Stimulated activated CD8-positive, alpha-beta memory T cell treated with anti-CD3 and anti-CD28 coated beads, Interleukin-4, amount 100 ng/mL, for 1 hour (primary cell): ENCODE measurements at places on chromosomes 11 and 22.

DNA sequence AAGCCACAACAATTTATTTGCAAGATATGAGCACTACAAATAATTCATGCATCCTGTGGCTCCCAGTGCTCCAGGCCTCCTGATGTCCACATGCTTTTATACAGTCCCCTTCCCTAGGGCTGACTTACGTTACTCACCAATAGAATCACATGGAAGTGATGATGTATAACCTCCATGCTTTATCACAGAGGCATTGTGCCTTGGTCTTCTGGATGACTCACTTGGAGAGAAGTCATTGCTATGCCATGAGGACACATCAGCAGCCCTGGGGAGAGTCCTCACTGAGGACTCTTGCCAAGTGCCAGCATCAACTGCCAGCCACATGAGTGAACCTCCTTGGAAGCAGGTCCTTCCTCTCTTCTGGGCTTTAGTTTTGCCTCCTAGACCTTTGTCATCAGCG is 22.0 kb upstream of the IGSF9B start:
- DNase-seq, result no peak

DNA sequence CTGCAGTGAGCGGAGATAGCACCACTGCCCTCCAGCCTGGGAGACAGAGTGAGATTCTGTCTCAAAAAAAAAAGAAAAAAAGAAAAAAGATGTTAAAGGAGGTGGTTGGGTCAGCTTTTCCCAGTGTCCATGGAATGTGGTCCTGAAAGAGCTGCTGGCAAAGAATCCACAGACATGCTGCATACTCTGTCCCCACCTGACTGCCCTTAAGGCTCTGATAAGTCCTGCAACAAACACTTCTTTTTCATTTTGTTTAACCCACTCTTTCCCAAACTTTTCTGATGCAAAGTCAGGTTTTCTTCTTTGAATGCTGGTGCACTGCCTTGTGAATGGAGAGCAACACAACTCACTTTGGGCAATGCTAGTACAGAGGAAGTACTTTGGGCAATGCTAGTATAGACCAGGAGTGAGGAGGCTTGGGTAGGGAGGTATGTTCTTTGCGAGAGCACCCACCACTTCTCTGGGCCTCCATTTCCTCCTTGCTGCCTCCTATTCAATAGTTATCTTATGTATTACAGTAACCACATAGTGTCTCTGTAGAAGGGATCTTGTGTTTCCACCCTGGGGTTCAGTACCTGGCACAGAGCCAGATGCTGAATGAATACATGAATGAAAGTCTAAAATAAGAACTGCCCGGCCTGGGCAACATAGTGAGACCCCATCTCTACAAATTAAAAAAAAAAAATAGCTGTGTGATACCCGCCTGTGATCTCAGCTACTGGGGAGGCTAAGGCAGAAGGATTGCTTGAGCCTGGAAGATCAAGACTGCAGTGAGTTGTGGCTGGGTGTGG is 18.9 kb downstream of the LIF start:
- no peak for DNase-seq

DNA sequence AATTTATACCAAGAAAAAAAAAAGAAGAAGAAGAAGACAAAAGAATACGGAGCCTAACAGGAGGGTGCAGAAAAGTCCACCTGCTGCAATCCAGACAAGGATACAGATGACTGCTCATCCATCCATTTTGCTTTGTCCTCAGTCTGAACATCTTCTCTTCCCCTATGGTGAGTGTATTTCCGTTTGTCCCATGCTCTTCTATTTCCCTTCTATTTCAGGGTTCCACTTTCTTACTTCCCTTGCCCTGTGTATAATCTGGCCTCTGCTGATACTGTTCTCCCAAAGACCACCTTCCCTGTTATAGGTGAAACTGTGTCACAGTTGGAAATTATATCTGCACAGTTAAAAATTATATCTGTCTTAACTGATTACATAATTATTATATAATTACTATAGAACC is 48.7 kb upstream of the USP47 start:
- no peak for DNase-seq

GRCh38 chr22:44885806-44886360 is 123.9 kb downstream of the PHF21B start:
- DNase-seq, result no peak

DNA sequence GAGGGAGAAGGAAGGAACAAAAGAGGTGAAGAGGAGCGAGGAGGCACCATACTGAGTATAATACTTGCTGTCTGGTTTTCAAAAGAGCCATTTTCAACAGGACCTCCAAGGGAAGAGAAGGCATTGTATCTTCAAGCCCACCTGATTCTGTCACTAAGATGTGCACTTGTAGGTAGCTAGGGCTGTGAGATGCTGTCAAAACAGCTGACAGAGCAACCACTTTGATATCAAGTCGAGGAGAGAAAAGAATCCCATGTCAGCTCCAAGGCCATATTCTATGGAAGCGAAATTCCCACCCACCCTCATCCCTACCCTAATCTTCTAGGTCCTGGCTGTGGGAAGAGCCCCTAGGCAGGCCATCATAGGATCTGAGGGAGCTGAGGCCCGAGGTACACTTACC is 70.9 kb upstream of the PRDM11 start:
- no peak for DNase-seq

DNA sequence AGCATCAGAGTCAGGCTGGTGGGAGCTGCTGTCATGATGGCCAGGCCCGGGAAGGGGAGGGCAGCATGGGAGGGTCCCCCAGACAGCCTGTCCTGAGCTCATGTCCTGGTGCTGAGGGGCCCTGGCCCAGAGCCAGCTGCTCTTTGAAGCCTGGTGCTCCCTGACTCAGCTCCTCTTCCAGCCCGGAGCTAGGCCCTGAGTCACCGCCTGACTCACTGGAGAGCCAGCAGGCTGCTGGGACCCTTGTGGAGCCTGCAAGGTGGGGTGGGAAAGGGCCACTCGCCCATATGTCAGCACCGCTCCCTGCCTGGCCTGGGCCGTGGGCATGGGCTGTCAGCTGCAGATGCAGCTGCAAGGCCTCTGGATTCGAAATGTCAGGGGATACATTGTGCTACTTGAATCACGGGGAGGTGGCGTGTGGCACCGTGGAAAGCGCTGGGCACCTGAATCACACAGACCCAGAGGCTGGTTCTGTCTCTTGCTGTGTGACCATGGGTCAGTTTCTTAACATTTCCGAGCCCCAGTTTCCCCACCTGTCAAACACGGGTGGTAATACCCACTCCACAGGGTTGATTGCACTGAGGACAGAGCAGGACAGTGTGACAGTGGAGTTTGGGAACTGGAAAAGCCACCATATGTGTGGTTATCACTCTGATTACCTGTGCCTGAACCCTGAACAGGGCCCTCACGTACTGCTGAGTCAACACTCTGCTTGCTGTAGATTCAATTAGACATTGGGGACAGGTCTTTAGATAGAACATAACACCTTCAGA is 4.4 kb downstream of the CACNA1I start:
- no peak for DNase-seq

DNA sequence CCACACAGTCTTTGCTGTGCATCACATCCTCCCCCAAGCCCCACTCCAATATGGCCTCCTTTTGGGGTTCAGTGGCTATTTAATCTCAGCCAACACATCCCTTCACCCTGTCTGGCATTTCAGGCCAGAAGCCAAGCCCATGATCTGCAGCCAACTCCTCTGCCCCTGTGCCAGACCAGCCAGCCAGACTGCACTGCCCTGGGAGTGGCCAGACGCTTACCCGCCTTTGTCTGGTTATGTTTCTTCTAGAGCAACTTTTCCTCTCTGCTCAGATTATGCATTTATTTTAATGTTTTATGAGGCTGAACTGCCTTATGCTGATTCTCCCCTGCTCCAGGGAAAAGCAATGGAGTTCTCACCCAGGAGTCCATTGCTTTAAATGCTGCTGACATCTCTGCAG is 206.7 kb upstream of the TBCEL start:
- DNase-seq, result no peak

GRCh38 chr22:47062126-47062525 is 299.7 kb downstream of the TBC1D22A start:
- no peak for DNase-seq

DNA sequence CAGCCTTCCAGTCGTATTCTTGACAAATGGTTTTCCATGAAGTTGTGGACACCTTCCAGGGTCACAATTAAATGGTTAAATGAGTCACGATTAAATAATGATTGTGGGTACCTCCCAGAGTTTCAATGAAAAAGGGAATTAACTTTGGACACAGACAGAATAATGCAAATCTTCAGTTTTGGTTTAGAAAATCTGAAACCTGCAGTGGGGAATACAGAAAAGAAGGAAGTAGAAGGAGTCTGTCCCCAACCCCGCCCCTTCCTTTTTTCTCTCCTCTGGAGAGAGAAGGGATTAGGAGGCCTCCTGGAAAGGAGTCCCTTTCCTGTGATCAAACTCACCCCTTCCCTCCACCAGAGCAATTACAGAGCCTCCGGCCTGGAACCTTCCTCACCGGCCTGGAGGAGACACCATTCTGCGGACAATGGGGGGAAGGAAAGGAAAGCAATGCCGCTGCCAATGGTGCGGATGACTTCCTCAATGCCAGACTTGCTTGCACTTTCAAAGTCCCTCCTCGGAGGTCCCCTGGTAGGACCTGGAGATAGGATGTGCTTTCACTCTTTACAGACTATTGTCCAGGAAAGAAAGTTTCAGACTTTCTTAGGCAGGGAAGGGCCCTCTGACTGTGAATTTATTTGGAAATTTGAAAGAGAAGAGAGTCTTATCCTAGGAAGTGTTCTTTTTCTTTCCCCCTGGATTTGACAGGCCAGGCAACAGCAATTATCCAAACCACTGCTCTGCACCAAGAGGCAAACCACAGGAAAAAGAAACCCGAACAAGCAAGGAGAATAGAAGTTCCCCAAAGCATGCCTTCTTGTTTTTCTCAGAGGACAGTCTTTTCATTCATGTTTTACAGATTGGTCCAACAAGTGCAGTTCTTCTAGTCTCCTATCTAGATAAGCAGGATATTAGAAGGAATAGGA is 86.8 kb downstream of the PTPRJ start:
- DNase-seq, result no peak

DNA sequence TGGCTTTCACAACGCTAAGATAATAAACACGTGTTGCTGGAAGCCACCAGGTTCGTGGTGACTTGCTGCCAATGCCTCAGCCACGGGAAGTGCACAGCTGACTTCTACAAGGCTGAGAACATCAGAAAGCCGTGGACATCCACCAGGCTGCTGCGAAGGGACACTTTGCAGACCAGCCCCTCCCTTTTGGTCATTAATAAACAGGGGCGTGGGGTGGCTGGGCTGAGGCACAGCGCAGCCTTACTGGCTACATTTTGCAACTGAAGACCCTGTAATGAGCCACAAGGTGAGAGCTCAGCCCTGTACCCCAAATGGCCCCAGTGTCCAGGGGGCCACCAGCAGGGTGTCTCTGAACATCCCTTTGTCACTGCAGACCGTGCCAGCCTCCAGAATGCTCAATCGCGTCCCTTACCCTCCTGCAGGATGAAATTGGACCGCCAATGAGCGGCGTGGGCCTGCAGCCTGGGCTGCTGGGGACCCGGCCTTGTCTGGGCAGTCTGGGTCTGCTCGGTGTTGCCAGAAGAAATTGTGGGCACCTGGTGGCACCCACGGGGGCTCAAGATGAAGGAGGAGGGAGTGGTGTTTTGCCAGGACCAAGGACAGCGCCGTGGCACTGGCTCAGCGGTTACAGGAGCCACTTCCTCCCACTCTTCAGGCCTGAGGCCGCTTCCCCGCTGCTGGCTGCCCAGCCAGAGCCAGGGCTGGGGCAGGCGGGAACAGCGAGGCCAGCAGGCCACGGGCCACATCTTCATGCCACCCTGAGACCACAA is 181.9 kb downstream of the CTTN start:
- DNase-seq, result no peak

GRCh38 chr22:48578138-48579042 is 1249.3 kb downstream of the BRD1 start:
- no peak for DNase-seq

DNA sequence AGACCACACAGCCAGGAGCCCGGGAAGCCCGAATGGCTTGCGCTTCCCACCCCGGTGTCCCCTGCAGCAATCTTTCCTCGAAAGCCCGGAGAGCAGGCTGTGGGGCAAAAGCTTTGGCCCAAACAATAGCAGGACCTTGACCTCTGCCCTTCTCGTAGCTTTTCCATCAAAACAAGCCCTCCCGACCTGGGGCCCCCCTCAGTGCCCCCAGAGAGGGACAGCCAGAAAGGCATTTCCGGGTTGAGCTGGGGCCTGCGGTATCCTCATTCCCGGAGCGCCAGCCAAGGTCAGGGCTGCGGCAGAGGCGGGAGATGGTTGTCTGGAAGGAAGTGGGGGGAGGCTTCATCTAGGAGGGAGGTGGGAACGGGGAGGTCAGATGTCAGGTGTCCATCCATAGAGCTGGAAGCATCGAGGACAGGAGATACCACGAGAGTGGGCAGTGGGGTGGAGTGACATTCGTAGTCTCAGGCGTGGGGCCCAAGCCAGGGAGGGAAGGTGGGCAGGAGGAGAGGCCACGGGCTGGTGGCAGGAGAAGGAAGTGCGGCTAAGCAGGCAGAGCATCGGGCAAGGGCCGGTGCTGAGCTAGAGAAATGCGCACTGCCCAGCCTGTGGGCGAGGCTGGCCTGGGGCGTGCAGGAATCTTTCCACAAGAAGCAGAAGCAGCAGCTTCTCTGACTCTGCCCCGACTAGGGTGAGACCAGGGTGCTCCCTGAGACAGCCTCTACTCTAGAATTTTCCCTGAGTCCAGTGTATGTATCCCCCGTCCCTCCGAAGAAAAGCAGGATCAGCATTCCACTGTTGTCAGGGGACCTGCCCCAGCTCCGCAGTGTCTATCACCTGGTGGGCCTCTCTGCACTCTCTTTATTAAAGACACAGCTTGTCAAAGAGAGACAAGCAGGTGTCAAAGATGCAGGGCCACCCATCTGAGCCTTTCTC is 14.3 kb downstream of the PDGFB start:
- DNase-seq, result no peak

DNA sequence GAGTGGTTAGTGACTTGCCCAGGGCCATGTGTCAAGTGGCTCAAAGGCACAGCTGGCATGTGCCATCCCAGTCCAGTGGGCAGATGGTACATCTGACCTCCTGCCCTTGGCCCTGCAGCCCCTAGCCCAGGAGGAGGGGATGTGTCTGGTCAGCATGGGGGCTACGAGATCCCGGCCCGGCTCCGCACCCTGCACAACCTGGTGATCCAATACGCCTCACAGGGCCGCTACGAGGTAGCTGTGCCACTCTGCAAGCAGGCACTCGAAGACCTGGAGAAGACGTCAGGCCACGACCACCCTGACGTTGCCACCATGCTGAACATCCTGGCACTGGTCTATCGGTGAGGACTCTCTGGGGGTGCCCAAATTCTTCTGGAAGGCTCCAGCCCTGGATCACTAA is 5.7 kb upstream of the RAB1B start:
- no peak for DNase-seq

DNA sequence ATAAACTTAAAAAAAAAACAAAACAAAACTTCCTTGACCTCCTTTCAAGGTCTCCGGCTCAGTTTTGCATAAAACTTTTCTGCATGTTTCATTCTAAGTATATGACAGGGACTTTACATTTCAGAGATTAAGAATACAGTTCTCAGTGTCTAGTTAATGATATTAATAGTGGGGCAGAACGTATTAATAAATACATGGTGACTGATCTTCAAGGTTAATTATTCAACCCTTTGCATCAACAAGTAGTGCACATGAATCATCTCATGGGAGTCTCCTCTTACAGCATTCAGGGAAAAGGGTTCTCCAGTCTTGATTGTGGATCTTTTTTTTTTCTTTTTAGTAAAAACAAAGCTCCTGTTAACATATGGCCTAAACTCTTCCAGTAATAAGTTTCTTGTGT is 146.8 kb downstream of the KIRREL3 start:
- no peak for DNase-seq
